CD4-positive, alpha-beta T cell treated with Interleukin-15 for 1 hour (primary cell): ENCODE measurements at places on chromosomes 11 and 22.

- DNase-seq, result no peak
These were observed 92.3 kb upstream of the TEAD1 start for GRCh38 chr11:12581923-12582322.

GRCh38 chr11:63826471-63827190 is 12.3 kb upstream of the MARK2 start:
- DNase-seq, result no peak

DNA sequence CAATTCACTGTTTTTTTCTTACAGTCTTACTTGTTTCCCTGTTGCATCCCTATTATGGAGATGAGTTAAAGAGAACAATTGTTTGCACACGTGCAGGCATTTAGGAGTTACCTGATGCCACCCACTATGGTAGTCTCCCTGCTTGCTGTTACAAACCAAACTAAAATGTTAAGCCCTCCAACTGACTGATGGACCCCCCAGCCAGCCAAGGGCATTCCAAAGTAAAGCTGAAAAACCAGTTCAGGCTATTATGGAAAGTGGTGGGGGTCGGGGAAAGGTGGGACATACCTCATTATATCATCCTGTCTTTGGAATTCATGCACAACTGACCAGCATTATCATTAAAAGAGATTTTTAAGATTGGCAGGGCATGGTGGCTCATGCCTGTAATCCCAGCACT is 47.0 kb upstream of the GNAZ start:
- no peak for DNase-seq

DNA sequence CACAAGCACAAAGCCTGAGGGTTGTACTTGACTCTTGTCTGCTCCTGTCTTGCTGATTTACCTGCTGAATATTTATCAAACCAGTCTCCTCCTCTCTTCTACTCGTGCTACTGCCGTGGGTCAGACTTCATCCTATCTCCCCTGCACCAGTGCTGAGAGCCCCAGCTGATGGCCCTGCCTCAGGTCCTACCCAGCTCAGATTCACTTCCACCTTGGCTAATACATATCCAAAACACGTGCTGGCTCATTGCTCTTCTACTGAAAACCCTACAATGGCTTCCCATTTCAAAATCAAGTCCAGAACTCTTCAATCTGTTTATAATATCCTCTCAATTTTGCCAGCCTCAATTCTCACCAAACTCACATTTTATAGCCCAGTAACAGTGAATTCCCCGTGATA is 48.3 kb downstream of the RAB30 start:
- DNase-seq, result no peak

GRCh38 chr11:117980720-117981119 is 5.5 kb upstream of the IL10RA start:
- no peak for DNase-seq

- no peak for DNase-seq
These were observed 24.8 kb upstream of the TSKU start for GRCh38 chr11:76758311-76758710.

DNA sequence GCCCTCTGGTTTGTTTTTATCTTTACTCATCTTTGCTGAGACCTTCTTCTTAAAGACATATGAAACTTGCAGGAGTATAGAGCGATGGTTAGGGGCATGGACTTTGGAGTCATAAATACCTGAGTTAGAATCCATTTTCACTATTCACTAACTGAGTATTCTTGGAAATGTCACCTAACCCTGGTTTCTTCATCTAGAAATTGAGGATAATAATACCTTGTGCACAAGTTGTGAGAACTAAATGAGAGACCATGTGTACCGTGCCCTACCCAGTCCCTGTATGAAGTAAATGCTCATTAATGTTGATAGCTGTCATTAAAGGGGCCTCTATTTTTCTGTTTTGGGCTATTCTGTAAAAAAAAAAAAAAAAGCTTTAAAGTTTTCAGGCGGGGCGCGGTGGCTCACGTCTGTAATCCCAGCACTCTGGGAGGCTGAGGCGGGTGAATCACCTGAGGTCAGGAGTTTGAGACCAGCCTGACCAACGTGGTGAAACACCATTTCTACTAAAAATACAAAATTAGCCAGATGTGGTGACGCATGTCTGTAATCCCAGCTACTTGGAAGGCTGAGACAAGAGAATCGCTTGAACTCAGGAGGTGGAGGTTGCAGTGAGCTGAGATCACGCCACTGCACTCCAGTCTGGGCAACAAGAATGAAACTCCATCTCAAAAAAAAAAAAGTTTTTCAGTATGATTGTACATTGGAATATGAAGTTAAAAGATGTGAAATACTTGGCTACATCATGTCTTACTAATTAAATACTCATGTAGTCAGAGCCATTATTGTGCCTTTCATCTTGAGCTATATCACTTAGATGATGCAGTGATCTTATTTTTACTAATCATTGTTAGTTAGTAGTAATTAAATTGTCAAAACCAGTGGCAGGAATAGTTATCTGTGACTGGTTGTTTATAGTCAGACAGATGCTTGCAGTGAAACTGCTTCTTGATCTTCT is 95.0 kb downstream of the AMOTL1 start:
- DNase-seq, result no peak

- no peak for DNase-seq
These were observed 65.5 kb upstream of the THY1 start for GRCh38 chr11:119488256-119488995.

GRCh38 chr22:24947881-24948280 is 1.4 kb upstream of the LHFPL7 start:
- no peak for DNase-seq

- DNase-seq, result no peak
These were observed 69.1 kb upstream of the MYOD1 start for GRCh38 chr11:17650127-17650911.

GRCh38 chr11:33669598-33670249 is 30.9 kb downstream of the C11orf91 start:
- DNase-seq, result no peak

DNA sequence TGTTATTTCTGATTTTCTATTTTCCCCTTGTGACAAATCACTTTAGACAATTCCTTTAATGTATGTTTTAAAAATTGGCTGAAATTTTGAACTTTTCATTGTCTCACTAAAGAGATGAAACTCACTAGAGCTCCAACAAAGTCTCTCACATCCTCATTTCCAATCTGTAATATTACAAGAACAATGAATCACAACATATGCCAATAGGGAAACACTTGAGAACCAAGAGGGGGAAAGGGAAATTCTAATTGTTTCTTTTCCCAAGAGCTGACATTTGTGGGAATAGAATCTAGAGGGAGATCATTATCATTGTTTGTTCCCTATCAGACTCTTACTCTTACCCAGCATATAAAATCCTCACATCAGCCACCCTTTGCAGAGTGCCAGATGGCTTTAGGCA is 28.2 kb downstream of the OR10D3 start:
- DNase-seq, result no peak
